ENCODE measurements at places on chromosomes 4 and X. TPM values are rescaled to one million over a fixed set of nuclear protein-coding genes. Genes with fewer than 3 reads are reported as not detected.

The MAGEA4 gene
- not detected for total RNA-seq

- no peak for DNase-seq
Observed at GRCh38 chrX:96407072-96407471, 277.6 kb upstream of the DIAPH2 start.

- no peak for DNase-seq
Observed at GRCh38 chr4:140679576-140679975, 76.6 kb downstream of the TBC1D9 start.

DNA sequence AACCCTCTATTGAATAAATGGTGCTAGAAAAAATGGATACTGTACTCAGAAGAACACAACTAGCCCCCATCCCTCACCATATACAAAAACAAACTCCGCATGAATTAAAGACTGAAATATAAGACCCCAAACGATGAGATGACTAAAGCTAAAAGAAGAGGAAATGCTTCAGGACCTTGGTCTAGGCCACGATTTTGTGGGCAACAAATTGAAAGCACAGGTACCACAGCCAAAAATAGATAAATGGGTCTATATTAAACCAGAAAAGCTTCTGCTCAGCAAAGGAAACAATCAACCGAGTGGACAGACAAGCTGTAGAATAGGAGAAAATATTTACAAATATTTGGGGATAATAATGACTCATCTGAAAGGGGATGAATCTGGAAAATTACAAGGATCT is 86.4 kb upstream of the DHRSX start:
- DNase-seq, result no peak

GRCh38 chr4:140529434-140529833 is 5.5 kb downstream of the ELMOD2 start:
- DNase-seq, result no peak

DNA sequence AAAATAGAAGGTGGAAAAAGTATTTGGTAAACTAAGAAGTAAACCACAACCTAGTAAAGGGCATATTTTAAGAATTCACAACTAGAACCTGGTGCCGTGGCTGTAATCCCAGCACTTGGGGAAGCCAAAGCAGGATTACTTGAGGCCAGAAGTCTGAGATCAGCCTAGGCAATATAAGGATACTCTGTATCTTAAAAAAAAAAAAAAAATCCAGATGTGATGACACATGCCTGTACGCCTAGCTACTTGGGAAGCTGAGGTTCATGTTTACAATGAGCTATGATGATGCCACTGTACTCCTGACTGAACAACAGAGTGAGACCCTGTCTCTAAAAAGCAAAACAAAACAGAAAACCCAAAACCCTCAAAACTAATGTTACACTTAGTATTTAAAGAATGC is 294.9 kb upstream of the ZCCHC13 start:
- DNase-seq, result no peak

Data from mucosa of descending colon (tissue), 3 donors.